ENCODE measurements at places on chromosomes 1 and 21.

- no peak for DNase-seq
Observed at GRCh38 chr1:241482761-241483250, 36.7 kb downstream of the FH start.

GRCh38 chr1:5904551-5904950 lies 87.7 kb downstream of the NPHP4 start:
- DNase-seq, result no peak

DNA sequence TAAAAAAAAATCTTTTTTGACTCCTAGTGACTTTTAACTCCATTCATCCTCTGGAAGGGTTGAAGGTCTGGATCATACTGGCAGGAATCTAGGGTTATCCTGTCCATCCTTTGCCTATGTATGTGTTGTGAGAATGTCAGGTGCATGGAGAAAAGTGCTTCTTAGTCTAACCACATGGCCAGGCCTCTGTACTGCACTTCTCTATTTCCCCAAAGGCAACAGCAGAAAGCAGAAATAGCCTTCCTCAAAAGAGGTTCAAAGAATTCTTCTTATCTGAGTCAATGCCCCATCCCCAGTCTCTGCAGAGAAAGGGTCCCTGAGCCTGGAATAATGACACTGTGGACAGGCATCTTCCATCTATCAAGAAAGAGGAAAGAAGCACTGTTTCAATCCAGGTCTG lies 85.7 kb upstream of the CD34 start:
- no peak for DNase-seq

GRCh38 chr1:108199781-108200686 lies at the start of gene SLC25A24:
SLC25A24 (minus strand) TSS chr1:108200343; CDS start chr1:108200138, 205 bp downstream.
- DNase-seq, result peak; percentile 72

DNA sequence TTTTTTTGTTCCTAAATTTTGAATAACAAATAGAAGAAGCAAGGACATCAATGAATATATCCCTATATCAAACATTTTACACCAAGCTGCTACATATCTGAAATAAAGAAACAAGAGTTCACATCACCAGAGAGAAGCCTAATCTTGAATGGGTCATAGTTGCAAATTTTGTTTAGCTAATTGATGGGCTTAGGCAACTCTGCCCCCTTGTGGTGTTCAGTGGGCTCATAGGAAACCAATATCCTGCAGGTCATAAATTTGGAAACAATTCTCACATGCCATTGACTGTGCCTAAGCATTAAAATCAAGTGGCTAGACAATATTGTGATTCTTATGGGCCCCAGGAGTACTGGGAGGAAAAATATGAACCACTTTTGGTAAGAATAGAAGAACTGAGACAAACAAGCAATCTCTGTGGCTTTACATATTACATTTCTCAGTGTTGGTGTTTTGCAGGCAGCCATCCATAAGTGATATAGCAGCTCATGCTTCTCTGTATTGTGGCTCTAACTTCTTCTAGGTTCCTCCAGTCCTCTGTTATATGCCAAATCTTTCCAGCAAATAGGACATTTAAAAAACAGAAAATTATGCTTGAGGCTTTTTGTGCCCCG lies 1262.8 kb upstream of the PRMT6 start:
- peak; percentile 17 for DNase-seq

DNA sequence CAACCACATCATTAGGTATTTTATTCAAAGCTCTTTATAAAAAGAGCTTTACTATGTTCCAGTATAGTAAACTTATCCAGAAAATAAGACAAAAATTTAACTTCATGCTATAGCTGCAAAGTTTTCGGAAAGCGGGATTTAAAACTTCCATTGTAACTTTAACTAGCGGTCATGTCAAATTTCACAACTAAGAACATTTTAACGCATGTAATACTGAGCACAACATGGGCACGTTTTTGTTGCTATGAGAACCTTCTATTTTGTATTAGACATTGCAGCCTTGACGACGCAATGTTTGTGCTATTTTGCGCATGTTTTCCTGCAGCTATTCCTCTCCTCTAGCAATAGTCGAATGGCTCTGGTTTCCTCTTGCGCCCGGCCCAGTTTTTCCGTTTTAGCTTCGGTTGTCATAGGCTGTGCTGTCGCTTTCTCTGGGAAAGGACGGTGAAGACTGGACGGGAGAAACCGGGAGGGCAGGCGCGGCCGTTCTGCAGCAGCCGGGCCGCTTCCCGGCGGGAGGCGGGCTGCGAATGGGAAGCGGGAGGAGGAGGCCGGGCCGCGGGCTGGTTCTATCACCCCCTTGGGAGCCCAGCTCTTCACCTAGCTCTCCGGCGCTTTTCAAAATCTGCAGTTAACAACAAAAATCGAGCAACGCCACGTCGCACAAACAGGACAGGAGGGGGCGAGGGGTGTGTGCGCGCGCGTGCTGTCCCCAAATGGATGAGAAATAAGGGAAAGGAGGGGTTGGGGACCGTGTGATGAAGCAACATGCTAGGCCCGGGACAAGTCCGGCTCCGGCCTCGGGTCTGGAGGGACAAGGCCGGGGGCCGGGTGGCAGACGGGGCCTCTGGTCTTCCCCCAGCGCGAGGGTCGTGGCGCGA lies 105.3 kb upstream of the HNRNPU start:
- peak; percentile 26 for DNase-seq

GRCh38 chr21:38303300-38303699 lies 46.5 kb downstream of the KCNJ15 start:
- no peak for DNase-seq

GRCh38 chr21:26105819-26106218 lies 64.8 kb downstream of the APP start:
- DNase-seq, result no peak

DNA sequence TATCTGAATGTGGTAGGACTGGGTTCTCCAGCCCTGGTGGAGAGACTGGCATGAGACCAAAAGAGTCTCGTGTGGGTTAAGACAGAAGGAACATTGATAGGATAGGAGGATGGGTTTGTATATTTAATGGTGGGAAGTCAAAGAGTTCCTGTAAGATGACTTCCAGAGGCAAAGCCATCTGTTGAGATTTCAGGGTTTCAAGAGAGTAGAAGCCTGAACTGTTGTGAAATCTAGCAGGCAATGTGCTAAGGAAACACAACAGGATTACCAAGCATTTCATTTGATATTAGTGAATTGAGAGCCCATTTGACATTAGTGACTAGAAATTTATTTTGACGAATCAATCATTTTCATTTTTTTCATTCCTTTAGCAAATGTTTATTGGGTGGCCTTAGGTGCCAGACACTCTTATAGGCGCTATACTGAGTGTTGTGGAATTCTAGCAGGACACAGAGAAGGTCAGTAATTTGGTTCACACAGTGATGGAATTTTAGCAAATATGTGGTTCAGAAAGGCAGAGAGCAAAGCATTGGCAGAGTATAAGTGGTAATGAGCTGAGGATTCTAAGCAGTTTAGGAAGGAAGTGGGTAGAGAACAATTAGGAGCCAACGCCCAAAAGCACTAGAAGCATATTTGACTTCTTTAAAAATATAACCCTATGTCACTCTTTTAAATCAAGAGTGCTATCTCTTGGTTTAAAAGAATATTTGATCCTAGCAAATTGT lies 149.3 kb downstream of the AK5 start:
- DNase-seq, result no peak

DNA sequence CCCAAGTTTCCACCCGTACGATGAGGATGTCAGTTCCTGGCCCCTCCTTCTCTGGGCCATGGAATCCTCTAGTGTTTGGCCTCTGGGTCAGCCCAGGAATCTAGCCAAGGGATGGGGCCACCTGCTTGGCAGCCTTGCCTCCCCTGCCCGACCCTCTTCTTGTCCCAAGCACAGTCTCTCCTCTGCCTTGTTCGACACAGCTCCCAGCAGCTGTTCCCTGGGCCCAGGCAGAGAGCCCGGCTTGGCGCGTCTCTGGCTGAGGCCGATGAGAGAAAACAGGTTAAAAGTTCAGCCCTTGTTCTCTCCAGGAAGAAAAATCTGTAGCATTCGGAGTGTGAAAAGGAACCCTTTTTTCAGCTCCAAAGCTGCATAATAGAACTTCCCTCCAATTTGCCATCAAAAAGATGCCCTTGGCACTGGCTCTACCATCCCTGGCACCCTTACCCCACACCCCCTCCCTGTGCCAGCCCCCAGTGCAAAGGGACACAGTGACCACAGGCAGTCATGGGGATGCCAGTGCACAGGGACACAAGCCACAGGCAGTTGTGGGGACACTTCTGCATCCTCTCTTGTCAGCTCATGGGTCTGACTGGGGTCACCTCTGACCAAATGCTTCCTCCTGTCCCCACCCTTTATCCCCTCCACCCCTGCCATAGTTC lies 68.4 kb downstream of the EPHB2 start:
- DNase-seq, result no peak

- DNase-seq, result no peak
Observed at GRCh38 chr21:46168659-46169386, 13.4 kb upstream of the FTCD start.

DNA sequence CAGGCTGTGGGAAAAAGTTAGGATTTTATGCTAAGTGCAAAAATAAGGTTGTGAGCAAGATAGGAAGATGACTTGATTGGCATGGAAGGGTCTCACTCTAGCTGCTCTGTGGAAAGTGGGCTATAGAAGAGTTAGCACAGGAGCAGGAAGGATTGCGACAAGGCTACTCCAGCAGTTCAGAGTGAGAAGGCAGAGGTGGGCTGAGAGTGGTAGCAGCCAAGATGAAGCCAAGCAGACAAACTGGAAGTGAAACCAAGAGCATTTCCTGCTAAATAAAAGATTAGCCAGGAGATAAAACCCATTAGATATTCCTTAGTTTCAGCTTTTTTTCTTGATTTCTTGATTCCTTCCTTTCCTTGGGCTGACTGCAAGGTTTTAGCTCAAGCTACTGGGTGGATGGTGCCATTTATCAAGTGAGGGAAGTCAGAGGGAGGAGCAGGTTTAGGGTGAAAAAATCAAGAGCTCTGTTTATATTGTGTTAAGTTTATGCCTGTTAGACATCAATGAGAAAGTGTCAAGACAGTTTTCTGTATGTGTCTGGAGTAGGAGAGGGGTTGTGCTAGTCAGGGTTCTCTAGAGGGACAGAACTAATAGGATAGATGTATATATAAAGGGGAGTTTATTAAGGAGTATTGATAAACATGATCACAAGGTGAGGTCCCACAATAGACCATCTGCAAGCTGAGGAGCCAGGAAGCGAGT lies 33.1 kb upstream of the ZNF644 start:
- DNase-seq, result peak; percentile 49

DNA sequence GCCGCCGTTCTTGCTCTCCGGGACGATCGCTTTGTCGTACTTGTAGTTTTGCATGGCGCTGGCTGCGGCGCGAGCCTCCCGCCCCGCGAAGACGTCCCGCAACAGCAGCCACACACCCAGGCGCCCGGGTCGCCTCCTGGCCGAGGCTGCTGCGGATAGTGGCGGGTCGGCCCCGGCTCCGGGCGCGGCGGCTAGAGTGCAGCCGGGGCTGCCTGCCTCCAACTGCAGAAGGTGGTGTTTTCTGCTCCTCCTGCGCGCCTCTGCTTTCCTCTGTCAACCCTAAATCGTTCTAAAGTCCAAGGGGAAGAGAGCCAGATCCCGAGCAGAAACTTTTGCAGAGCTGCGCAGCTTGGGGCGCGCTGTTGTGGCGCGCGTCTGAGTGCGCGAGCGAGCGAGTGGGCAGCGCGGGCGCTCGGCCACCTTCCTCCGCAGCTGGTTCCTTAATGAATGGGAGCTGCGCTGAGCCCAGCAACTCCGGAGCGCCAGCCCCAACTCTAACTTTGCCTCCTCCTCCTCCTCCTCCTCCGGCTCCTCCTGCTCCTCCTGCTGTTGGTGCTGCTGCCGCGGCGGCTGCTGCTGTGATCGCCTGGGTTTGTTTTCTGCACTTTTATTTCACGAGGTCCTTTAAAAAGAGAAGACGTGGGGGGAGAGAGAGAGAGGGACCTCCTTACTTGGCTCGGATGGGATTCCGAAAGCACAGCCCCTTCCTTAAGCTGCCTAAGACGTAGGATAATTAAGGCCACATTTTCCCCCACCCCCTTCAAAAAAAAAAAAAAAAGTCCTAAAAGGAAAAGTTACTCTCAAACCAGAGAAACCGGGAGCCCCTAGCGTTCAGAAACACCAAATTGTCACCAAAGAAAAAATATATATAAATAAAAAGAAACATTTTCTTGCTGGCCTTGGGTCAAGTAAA lies at the start of gene PLPP3:
Gene PLPP3, minus strand, starts transcription at position 601 of the 913 bp plus-strand sequence. Its CDS starts 547 bp downstream, at position 54.
- DNase-seq, result peak; percentile 31

- DNase-seq, result no peak
Observed at GRCh38 chr1:29427614-29428279, 191.4 kb downstream of the PTPRU start.

DNA sequence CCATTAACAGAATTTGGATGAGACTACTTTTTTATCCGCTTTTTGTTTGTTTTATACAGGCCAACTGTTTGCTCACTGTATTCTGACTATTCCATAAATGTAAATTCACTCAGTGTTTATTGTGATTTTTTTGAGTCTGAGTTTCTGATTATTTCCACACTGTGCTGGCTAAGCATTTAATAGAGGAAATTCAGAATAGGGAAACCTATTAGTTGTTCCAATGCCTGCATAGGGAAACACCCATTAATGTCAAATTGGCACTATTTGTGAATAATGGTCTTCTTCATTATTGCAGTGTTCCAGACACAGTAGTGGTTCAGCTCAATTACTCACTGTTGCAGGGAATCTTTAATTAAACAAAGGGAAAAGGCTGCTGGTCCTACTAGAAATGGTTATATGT lies 174.7 kb upstream of the SGIP1 start:
- no peak for DNase-seq

- DNase-seq, result no peak
Observed at GRCh38 chr1:40030528-40031135, 9.9 kb upstream of the CAP1 start.

DNA sequence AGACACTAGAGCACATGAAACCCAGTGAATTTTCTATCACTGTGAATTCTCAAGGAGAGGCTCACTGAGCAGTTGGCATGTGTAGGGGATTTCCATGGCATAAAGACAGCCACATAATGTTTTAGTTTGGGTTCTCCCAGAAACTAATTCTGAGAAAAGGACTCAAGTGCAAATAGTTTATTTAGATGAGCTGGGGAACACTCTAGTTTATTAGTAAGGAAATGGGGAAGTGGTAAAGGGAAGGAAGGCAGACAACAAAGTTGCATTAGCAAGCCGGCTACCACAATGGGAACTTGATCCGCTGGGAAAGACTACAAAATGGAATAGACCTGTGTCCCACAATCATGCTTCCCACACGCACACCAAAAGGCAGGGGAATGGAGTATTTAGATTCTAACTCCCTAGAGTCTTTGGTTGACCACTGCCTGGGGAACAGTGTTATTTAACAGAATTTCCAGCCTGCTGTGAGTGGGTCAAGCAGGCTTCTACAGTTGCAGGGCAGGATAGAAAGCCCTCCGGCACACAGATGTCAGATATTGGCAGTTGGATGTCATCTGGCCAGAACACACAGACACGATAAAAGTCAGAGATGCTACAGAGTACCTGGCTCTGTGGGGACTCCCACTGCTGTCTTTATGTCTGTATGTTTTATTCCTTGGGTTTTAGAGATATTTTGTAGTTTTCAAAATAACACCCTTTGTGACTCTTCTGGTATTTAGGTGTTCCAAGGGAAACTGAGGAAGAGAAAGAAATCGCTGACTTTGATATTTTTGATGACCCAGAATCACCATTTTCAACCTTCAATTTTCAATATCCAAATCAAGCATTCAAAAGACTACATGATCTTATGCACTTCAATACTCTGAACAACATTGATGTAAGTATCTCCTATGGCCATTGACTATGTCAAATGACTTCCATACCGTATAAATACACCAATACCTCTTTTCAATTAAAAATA lies 150.1 kb downstream of the PLA2G4A start:
- DNase-seq, result no peak

- no peak for DNase-seq
Observed at GRCh38 chr1:58746757-58747156, 37.1 kb downstream of the JUN start.

GRCh38 chr1:153100245-153100644 lies 5.9 kb upstream of the SPRR2E start:
- DNase-seq, result no peak

- DNase-seq, result peak; percentile 36
Observed at GRCh38 chr1:37255136-37255795, 219.1 kb upstream of the ZC3H12A start.

Measured in GM10248 (cell line).